Hindlimb muscle (tissue), 1 donor: ENCODE measurements at places on chromosomes 5 and 9.

DNA sequence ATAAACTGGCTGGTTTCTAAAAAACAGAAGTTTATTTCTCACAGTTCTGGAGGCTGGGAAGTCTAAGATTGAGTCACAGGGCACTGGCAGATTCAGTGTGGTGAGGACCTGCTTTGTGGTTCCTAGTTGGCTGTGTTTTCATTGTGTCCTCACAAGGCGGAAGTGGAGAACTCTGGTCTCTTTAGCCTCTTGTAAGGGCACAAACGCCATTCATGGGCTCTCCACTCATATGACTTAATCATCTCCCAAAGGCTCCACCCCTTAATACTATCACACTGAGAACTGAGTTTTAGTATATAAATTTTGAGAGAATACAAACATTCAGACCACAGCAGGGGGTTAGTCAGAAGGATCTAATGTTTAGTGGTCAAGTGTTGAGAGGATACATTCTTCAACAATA lies 208.2 kb downstream of the SEC61B start:
- no peak for DNase-seq

DNA sequence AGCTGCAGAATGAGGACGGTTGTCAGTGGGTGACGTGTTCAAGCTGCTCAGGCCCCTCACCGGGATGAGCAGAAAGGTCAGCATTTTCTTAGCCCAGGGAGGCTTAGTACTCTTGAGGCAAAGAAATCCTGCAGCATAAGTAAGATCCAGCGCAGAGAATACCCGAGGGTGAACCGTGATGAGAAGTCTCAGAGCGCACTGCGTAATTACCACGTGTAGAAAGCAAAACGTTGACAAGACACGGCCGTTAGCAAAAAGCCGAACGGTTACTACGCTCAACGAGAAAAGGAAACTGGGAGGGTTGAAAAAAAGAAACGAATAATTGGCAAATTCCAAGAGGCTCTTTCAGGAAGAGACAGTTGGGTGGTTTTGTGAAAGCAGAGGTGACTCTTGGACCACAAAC lies 104.0 kb downstream of the COL23A1 start:
- DNase-seq: no peak

- no peak for DNase-seq
Observed at GRCh38 chr5:124713595-124713994, 32.8 kb downstream of the ZNF608 start.

DNA sequence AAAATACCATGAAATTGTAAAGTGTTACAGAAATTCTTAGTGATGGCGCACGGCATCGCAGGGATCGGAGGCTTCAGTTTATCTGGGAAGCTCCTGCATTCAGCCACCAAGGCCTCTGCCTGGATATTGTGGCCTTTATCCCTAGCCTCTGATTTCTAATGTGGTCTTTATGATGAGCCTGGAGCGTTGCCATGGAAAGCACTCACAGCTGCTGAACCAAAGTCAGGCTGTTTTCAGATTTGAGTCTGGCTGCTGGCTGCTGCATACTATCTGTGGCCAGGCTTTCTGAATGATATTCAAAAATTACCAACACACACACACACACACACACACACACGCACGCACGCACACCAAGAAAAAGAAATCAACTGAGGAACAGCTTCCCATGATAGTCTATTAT lies 101.1 kb upstream of the ZNF366 start:
- DNase-seq: peak; percentile 82

- DNase-seq: no peak
Observed at GRCh38 chr9:127741831-127742434, 6.8 kb upstream of the TOR2A start.

- DNase-seq: no peak
Observed at GRCh38 chr9:98311541-98311940, 56.1 kb upstream of the TBC1D2 start.

- no peak for DNase-seq
Observed at GRCh38 chr9:134178768-134179551, 14.6 kb upstream of the RNU6ATAC start.

GRCh38 chr9:88837731-88838130 lies 153.5 kb upstream of the S1PR3 start:
- no peak for DNase-seq

DNA sequence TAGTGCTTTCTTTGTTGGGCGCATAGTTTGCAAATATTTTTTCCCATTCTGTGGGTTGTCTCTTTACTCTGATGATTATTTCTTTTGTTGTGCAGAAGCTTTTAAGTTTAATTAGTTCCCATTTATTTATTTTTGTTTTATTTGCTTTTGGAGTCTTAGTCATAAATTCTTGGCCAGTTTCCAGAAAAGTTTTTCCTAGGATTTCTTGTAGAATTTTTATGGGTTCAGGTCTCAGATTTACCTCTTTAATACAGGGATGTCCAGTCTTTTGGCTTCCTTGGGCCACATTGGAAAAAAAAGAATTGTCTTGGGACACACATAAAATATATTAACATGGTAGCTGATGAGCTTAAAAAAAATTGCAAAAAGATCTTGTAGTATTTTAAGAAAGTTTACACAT lies 122.0 kb downstream of the WDR70 start:
- DNase-seq: no peak

GRCh38 chr9:132669698-132670456 lies at the start of gene DDX31:
Gene DDX31, minus strand, starts transcription at chr9:132669983. Its CDS starts 49 bp downstream, at chr9:132669934.
- peak; percentile 89 for DNase-seq

GRCh38 chr5:159448-160172 lies 31.7 kb upstream of the LRRC14B start:
- DNase-seq: no peak

GRCh38 chr5:56190497-56190896 lies 42.6 kb downstream of the ANKRD55 start:
- no peak for DNase-seq

- DNase-seq: no peak
Observed at GRCh38 chr9:37449862-37450632, 15.2 kb downstream of the ZBTB5 start.

DNA sequence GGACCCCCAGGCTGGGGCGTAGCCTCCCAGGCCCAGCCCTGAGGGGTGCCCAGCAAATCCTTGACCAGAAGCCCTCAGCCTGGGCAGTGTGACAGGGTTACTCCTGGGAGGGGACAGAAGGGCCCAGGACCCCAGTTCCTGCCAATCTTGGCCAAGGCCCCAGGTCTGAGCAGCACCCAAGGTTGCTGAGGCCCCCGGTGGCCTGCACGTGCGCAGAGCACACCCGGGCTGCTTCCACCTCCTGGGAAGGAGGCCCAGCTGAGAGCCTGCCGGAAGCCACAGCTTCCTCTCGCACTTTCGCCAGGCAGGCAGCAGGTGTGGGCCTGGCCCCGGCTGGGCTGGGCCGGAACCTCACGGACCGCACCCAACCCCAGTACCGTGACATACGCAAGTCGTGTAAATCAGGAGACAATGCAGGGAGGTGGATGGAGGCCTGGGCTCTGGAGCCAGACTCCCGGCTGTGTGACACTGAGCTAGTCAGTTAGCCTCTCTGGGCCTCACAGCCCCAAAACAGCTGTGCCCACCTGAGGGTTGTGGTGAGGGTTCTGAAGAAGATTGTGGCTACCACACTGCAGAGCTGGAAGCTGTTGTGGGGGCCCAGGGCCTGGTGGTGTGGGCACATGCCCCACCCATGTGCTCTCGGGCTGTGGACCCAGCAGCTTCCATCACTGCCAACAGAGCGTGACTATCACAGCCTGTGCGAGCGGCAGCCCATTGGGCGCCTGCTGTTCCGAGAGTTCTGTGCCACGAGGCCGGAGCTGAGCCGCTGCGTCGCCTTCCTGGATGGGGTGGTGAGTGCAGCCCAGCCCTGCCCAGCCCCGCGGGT lies 5.1 kb downstream of the GRK6 start:
- DNase-seq: no peak

DNA sequence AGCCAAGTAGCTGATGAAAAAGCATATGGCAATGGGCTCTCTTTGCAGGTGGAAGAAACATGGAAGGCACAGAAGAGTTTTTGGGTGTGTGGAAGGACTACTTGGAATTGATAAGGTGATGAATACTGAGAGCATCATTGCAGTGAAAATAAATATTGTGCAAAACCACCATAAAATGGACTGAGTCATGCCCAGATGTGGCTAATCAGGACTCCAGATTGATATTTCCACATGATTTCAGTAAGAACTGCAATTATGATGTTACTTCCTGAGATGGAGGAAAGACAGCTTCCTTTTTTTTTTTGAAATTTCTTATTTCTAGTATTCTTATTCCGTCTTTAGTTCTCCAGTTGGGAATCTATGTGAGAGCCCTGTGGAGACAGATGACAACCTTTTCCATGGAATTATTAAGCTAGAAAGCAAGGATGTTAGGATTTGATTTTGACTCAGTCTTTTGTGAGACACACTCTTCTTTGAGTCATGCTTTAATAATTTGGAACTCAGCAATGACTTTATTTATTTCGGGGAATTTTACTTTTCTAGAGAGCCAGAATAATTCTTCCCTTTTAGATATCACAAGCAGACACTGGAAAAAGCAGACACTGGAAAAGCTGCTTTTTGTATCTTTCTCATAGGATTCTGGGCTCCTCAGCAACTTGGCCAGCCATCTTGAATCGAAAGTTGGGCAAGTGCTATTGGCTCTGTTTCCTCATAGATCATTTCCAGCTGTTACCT lies 94.2 kb upstream of the VCAN start:
- peak; percentile 37 for DNase-seq

- DNase-seq: no peak
Observed at GRCh38 chr5:62977661-62978060, 399.0 kb downstream of the LRRC70 start.

DNA sequence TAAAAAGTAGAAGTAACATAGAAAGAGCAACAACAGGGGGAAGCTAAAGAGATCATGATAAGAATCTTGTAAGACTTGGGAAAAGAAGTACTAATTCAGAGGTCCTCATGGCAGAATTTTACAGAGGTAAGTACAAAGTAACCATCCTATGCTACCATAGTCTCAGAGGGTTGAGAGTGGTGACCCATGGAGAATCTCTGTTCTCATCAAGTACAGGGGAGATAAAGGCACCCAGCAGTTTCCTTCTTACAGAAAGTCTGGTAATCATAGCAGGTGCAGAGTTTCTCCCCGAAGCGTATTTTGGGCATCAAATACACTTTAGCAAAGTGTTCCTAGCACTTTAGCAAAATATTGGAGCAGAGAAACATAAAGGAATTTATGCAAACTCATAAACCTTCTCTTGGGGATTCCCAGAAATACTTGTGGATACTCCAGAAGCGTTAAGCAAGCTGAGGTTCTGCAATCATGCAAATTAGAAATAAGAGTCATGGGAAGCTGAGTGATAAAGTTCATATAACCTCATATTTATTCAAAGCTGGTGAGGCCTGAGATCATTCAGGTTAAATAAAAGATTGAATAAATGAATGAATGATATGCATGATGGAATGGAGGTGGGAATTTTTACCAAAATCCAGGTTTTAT lies 101.0 kb upstream of the SMC2 start:
- no peak for DNase-seq

GRCh38 chr5:91211997-91212713 lies 171.0 kb downstream of the ARRDC3 start:
- no peak for DNase-seq

DNA sequence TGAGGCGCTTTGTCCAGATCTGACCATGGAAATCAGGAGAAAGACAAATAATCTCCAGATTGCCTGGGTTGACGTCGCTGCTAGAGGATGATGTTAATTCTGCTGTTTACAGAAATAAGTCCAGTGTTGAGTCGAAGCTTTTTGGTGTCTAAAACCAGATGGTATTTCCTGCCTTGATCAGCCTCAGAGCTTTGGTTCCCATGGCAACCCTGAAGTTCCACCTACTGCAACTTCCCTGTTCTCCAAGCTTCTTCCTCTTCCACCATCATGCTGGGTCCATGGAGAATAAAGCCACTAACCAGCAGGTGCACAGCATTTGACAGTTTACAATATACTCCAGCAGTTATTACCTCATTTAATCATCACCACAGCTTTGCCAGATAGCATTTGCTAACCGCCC lies 18.0 kb upstream of the GABBR2 start:
- DNase-seq: peak; percentile 32

DNA sequence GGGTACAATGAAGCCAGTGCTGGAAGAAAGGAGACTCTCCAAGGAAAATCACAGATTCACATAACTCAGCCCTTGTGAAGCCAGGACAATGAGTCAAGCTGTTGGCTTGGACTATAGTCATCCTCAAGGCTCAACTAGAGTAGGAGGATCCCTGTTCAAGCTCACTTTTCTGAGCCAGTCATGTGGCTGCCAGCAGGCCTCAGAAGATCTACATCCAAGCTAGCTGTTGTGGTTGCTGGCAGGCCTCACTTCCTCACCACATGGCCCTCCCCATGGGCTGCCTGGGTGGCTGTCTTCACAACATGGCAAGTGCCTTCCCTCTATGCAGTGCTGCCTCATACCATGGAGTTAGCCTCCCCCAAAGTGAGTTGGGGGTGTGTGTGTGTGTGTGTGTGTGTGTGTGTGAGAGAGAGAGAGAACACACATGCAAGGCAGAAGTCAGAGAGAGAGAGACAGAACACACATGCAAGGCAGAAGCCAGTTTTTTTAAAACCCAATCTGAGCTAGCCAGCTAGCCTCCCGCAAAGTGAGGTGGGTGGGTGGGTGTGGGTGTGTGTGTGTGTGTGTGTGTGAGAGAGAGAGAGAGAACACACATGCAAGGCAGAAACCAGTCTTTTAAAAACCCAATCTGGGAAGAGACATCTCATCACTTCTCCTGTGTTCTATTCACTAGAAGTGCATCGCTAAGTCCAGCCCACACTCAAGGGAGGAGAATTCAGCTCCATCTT lies 17.1 kb downstream of the SCAI start:
- DNase-seq: peak; percentile 86
